Stimulated activated CD4-positive, alpha-beta T cell treated with anti-CD3 and anti-CD28 coated beads, TNF-alpha, amount 100 ng/mL, for 24 hours (primary cell): ENCODE measurements at places on chromosomes 2 and 18.

DNA sequence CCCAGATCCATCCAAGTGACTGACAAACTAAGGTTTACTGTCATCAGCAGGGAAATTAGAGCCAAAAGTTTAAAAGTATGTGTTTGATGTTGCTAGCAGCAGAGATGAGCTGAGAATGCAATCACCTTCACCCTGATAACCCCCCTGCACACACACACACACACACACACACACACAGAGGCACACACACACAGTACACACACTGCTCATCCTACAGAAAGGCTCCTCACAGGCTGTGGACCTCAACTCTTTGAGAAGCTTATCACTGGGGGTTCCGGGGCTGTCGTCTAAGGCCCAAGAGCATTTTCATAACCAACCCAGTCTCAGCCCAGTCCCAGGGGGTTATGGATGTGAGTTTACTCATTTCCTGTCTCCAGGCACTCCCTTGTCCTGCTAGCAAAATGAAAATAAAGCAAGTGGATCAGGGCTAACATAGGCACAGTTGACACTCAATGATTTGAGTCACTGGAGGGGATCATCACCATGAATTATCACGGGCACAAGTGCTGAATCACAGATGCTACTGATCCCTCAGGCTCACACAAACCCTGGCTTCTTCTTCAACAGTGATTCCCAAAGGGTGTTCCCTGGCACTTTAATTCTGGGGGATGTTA lies 76.6 kb downstream of the ALK start:
- DNase-seq, result no peak

DNA sequence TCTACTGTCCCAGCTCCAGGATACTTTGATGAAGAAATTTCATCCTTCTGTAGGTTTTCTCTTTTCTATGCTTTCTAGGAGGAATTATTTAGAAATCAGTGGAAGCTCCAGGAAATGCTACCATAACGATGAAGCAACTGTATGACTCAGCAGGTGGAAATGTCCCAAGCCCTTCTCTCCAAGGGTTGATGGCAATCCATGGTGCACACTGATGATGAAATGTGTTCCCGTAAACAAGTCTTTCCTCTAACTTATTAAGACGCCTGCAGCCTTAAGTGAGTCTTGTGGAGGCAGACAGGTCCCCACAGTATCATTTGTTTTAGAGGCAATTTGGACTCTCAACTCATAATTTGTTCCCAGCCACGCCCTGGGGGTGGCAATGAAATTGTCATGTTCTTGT lies 777.6 kb upstream of the SOX11 start:
- no peak for DNase-seq

- DNase-seq, result no peak
These were observed 268.2 kb upstream of the ID2 start for GRCh38 chr2:8413589-8414135.

DNA sequence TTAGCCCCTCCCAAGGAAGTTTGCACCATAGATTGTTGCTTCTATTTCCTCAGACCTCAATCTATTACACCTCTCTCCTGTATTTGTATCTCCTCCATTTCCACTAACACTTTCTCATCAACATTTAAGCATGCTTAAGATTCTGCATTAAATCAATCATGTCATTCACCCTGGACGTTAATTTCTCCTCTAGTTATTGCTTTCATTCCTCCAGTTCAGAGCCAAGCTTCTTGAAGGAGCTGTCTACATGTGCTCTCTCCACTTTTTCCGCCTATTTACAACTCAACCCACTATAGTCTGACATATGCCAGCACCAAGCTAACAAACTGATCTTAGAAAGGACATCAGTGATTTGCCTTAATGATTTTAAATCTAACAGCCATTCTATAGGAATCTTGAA lies 99.5 kb downstream of the OLA1 start:
- no peak for DNase-seq

DNA sequence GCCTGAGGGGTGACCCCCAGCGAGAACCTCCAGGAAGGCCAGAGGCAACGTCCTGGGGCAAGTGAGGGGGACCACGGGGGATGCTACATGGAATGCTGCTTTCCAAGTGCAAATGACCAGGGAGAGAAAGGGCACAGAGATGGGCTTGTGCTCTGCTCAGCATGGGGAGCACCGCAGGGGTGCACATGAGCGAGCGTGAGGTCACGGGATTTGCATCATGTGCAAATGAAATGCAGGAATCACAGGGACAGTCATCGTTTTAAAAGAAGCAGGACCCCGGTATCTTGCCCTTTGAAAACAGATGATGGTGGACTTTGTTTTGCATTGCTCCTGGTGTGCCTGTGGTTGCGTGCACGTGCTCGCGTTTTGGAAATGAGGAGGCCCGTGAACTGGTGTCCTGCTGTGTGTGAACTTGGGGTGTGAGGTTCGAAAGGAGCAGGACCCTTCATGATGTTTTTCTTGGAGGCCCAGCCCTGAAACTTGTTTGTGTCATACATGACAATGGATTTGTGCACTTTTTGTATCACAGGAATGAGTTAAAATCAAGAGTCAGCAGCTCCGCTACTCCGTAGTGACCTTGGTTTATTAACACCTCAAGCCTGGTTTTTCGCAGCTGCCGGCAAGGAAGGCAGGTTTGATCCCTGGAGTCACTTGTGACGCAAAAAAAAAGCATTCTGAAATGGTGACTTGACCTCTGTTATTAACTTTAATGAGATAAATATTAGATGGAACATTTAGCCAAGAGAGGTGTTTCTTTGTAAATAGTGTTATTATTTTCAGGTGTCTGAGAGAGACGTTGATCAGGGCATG lies 234.5 kb downstream of the LDLRAD4 start:
- no peak for DNase-seq

GRCh38 chr2:79547568-79547967 lies 34.7 kb downstream of the CTNNA2 start:
- no peak for DNase-seq

- no peak for DNase-seq
These were observed 191.7 kb downstream of the NDUFA10 start for GRCh38 chr2:239833269-239834109.
